Activated CD4-positive, alpha-beta T cell treated with anti-CD3 and anti-CD28 coated beads, Interleukin-2, amount 10 ng/mL, durations not matched to agents 7 days and 5 days (primary cell): ENCODE measurements at places on chromosomes 12 and 14.

DNA sequence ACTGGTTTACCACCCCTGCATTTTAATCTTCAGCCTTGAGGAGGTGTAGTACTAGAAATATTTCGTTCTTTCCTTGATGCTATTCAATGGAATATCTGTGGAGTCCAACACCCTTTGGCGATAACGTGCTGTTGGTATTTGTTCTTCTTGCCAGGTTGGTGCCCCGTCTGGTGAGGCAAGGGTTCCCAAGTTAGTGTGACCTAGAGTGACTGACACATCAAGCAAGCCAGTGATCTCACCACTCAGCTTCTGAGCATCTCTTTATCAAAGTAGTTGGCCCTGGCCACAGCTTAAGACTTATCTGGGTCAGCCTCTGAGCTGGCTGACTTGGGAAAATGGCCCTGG is 60.2 kb downstream of the PLXNC1 start:
- peak overlapping the region; percentile 69 for H3K4me3 ChIP-seq
- H3K36me3 ChIP-seq: peaks cover 36% of the 10 kb centered on the region
- no peaks in the 10 kb centered on the region for H3K27me3 ChIP-seq
- H3K4me1 ChIP-seq: peaks cover 61% of the 10 kb centered on the region
- H3K27ac ChIP-seq: peak overlapping the region; percentile 91
- no peak for DNase-seq

- no peak for DNase-seq
- peaks cover 14% of the 10 kb centered on the region for H3K36me3 ChIP-seq
- H3K4me1 ChIP-seq: peaks cover 19% of the 10 kb centered on the region
- no peak overlapping the region for H3K4me3 ChIP-seq
- H3K27ac ChIP-seq: no peak overlapping the region
Measured at GRCh38 chr12:11684811-11685210, 35.3 kb downstream of the ETV6 start.

DNA sequence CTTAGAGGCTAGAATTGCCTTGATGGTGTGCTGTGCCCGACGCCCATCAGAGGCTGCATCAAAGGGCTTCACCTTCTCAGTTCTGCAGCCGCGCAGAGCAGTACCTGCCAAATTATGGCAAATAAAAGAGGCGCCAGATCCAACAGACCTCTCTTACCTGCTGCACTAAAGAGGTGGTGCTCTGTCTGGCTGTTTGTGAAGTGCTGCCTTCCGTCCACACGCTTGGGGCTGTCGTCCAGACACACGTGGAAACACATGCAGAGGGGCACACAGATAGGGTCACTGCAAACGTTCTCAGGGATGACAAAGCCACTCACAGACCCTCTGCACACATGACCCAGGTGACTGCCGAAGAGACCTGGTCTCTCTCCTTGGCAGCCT is 617.5 kb downstream of the VRK1 start:
- H3K4me1 ChIP-seq: peaks cover 15% of the 10 kb centered on the region
- peaks cover 4% of the 10 kb centered on the region for H3K27me3 ChIP-seq
- H3K27ac ChIP-seq: no peak overlapping the region
- no peak for DNase-seq

DNA sequence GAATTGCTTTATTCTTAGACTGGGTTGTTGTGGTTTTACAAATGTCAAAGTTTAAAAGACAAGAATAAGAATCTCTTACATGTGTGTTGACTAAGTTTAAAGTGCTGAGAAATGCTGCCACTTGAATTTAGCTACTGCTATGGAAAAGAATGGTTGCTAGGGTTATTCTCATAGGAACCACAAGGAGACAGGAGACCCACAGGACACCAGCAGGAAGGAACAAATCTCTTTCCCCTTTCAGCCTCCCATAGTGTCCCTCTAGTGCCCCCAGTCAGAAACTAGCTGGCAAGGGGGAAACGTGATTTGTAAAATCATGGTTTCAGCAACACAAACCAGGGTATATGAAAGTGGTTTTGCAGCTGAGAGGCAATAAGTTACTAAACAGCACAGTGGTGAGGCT is 102.7 kb downstream of the ST8SIA1 start:
- H3K27me3 ChIP-seq: no peaks in the 10 kb centered on the region
- no peak overlapping the region for H3K27ac ChIP-seq
- H3K4me1 ChIP-seq: no peaks in the 10 kb centered on the region
- no peaks in the 10 kb centered on the region for H3K36me3 ChIP-seq

DNA sequence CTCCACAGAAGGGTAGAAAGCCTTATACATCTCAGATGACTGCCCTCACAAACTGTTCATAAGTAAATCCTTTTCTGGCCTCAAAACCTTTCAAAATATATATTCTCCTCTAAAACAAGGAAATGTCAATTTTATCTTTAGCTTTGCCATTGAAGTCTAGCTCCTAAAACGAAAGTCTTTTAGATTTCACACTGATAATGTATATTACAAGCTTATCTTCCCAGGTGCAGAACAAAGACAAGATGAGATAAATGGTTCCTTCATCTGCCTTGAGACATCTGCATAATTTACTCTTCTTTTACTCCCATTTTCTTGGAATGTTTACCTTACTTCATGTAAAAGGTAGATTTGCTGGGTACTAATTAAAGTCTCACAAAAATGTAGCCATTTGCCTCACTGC is 257.1 kb downstream of the SYT10 start:
- H3K27me3 ChIP-seq: no peaks in the 10 kb centered on the region
- no peaks in the 10 kb centered on the region for H3K4me1 ChIP-seq

DNA sequence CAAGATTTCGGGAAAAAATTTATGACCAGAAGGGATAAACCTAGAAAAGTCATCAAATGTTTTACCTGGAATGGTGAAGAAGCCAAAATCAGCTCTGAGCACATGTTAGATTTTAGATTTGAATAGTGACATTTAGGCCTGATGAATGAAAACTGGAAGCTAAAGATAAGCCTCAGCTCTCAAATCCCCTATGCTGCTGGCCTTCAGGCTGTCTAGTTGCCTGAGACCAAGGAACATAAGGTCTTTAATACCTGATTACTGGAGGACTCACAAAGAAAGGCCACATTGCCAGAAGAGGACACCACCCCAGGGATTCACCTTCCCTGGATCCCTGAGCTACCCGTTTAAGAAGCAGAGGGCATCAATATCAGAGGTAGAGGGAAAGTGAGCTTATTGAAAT is 56.6 kb downstream of the BCL2L14 start:
- no peak for DNase-seq
- H3K36me3 ChIP-seq: no peaks in the 10 kb centered on the region
- H3K4me3 ChIP-seq: no peak overlapping the region

GRCh38 chr14:83842547-83842946 is 1687.4 kb upstream of the FLRT2 start:
- H3K27me3 ChIP-seq: no peaks in the 10 kb centered on the region
- H3K4me3 ChIP-seq: no peak overlapping the region
- H3K4me1 ChIP-seq: no peaks in the 10 kb centered on the region
- DNase-seq: no peak
- H3K36me3 ChIP-seq: no peaks in the 10 kb centered on the region

DNA sequence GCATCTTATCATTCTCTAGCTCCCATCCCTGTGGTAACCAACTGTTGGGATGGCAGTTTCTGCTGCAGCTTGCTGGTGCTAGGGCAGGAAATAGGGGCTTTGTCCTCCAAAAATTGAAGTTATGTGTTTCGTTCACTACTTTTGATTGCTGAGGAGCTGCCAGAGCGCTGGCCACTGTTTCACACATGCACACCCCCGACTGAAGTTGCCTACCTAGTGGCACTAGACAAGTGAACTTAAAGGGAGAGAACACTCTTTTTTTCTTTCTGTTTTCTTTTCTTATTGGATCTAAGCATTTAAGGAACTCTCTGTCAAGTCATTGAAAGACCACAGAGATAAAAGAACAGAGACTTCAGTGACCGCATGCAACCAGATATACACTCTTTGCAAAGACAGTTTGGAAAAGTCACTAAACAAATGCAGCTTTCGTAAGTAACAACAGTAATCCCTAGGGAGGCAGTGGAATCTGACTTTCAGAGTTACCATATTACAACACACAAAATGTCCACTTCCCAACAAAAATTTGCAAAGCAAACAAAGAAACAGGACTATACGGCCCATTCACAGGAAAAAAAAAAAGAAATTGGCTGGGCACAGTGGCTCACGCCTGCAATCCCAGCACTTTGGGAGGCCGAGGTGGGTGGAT is 12.0 kb downstream of the TFCP2 start:
- H3K27me3 ChIP-seq: no peaks in the 10 kb centered on the region
- DNase-seq: no peak
- no peak overlapping the region for H3K4me3 ChIP-seq
- peaks cover 37% of the 10 kb centered on the region for H3K4me1 ChIP-seq

DNA sequence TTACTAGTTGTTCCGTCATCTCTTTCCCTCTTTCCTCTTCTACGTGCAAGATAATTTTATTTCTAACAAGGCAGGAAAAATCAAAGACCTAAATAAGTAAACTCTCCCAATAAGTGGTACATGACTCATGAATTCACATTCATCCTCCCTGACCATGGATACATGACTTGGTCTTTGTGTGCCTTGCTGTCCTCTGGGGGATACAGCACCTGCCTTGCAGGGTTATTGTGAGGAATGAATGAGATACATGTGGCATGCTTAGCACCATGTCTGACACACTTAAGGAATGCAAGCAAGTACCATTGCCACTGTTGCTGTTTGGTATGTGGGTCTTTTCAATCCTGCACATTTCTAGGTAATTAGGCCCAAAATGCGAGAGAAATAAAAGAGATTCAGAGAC is 208.4 kb downstream of the DPF3 start:
- no peak overlapping the region for H3K27ac ChIP-seq
- no peaks in the 10 kb centered on the region for H3K36me3 ChIP-seq
- H3K4me3 ChIP-seq: no peak overlapping the region
- no peaks in the 10 kb centered on the region for H3K4me1 ChIP-seq

GRCh38 chr12:12845794-12846243 is 32.7 kb downstream of the DDX47 start:
- no peak overlapping the region for H3K4me3 ChIP-seq
- H3K36me3 ChIP-seq: peaks cover 15% of the 10 kb centered on the region
- no peaks in the 10 kb centered on the region for H3K27me3 ChIP-seq
- peak; percentile 16 for DNase-seq

DNA sequence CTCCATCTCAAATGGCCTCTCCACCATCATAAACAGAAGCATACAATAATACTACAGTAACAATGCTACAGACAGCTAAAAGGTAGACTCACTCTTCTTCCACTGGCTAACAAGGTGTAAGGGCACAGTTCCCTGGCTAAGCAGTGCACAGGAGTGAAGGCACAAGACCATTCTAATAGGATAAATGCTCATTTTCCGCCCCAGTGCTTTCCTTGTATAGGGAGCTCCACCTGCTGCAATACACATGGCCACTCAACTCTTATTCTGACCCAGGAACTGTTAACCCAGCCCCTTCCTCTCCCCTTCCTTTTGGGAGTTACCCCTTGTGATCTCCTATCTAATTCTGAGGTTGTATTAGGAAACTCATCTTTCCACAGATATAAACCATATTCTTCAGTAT is 124.6 kb downstream of the KCNK10 start:
- no peak overlapping the region for H3K27ac ChIP-seq
- H3K4me3 ChIP-seq: no peak overlapping the region
- peaks cover 30% of the 10 kb centered on the region for H3K27me3 ChIP-seq
- no peak for DNase-seq
- no peaks in the 10 kb centered on the region for H3K36me3 ChIP-seq
- no peaks in the 10 kb centered on the region for H3K4me1 ChIP-seq

DNA sequence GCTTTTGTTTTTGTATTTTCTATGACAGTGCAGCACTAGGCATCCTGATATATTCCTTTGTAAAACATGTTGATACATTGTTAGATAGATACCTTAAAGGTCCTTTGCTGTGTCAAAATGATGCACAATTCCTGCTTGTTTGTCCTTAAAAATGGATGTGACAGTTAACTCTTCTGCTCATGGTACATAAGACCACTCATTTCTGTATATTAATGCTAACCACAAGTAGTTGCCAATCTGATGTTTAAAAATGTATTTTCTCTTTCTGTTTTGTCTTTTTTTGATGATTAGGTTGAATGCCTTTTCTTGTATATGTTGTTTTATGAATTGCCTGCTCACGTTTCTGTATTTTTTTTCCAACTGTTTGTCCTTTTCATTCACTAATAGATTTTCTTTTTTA is 35.1 kb downstream of the ATF7IP start:
- no peak for DNase-seq
- H3K4me1 ChIP-seq: peaks cover 85% of the 10 kb centered on the region
- H3K4me3 ChIP-seq: peak overlapping the region; percentile 47
- H3K27me3 ChIP-seq: no peaks in the 10 kb centered on the region

GRCh38 chr12:48542300-48542928 is 17.0 kb downstream of the OR8S1 start:
- DNase-seq: peak; percentile 57
- peaks cover 11% of the 10 kb centered on the region for H3K27me3 ChIP-seq
- H3K4me1 ChIP-seq: peaks cover 1% of the 10 kb centered on the region
- H3K27ac ChIP-seq: no peak overlapping the region

GRCh38 chr12:22856178-22856577 is 231.2 kb downstream of the ETNK1 start:
- no peaks in the 10 kb centered on the region for H3K27me3 ChIP-seq
- no peak for DNase-seq
- H3K27ac ChIP-seq: no peak overlapping the region
- no peaks in the 10 kb centered on the region for H3K4me1 ChIP-seq
- H3K4me3 ChIP-seq: no peak overlapping the region

DNA sequence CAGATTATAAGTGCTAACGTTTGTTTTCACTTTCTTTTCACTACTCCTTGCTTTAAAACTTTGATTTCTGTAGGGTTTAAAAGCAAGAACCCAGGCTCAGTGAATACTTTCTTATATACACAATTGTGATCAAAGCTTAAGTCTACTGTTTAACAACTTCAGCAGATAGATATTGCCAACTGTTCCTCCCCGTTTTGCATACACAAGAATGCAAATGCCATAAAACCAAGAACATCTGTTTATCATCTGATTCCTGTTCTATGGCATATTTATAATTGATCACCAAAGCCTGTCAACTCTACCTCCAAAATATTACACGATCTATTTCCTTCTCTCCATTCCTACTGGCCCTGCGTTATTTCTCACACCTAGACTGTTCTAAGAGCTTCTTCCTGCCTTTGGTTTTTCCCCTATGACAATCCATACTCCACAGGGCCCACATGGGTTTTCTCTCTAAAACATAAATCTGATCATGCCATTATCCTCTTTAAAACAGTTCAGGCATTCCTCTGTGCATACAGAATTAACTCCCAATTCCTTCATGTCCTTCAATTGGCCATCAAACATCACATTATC is 15.9 kb downstream of the MED13L start:
- no peak for DNase-seq
- H3K36me3 ChIP-seq: peaks cover 3% of the 10 kb centered on the region
- H3K27ac ChIP-seq: no peak overlapping the region
- H3K27me3 ChIP-seq: no peaks in the 10 kb centered on the region
- H3K4me1 ChIP-seq: peaks cover 37% of the 10 kb centered on the region

- no peaks in the 10 kb centered on the region for H3K36me3 ChIP-seq
- H3K27ac ChIP-seq: no peak overlapping the region
- no peaks in the 10 kb centered on the region for H3K27me3 ChIP-seq
- no peak for DNase-seq
- H3K4me1 ChIP-seq: no peaks in the 10 kb centered on the region
Measured at GRCh38 chr14:53715193-53715721, 241.4 kb downstream of the BMP4 start.

- H3K27ac ChIP-seq: peak overlapping the region; percentile 63
- H3K36me3 ChIP-seq: peaks cover 3% of the 10 kb centered on the region
- peaks cover 30% of the 10 kb centered on the region for H3K4me1 ChIP-seq
- no peak overlapping the region for H3K4me3 ChIP-seq
Measured at GRCh38 chr12:52260361-52261207, 13.9 kb upstream of the KRT86 start.
